ENCODE measurements at places on chromosomes 11 and 22.

DNA sequence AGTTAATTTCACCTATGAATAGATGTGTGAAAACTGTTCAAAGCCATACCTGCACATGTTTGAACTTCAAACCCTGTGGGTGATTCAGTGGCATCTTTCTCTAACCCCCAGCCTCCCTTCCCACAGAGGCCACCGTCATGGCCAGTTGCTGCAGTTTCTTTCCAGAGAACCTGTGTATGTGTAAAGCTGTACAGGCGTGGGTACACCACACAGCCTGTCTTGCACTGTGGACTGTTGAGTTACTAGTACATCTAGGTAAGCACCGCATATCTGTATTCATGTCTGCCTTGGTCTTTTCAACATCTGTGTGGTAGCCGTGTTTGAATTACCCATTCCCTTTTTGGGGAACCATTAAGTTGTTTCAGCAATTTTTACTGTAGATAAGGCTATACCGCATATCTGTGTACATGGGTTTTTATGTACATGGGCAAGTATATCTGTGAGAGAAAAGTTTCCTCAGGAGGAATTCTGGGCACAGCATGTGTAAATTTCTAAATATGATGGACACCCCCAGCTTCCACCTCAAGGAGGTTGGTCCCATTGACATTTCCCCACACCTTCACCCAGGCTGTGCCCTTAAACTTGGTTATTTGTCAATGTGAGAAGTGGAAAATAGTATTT, 13.9 kb downstream of the NEAT1 start:
- DNase-seq = no peak

DNA sequence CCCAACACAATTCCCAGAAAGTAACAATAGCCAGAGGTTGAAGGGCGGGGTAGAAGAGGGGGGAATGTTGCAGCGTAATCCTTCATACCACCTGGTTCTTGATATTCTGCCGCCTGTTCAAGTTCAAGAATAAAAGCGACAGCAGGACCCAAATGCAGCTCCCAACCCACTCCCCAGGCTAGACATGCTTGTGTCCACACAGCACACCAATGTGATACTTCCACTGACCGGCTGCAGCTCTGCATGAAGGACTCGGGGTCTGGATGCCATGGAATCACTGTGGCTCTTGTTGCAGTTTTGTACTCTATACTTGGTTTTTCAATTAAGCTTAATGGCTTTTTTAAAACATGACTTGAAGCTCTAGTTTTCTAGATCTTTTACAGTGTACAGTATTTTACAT, 6.5 kb downstream of the SRPRA start:
- no peak for DNase-seq

- no peak for DNase-seq
Measured at GRCh38 chr11:114084414-114084813, 24.9 kb downstream of the ZBTB16 start.

DNA sequence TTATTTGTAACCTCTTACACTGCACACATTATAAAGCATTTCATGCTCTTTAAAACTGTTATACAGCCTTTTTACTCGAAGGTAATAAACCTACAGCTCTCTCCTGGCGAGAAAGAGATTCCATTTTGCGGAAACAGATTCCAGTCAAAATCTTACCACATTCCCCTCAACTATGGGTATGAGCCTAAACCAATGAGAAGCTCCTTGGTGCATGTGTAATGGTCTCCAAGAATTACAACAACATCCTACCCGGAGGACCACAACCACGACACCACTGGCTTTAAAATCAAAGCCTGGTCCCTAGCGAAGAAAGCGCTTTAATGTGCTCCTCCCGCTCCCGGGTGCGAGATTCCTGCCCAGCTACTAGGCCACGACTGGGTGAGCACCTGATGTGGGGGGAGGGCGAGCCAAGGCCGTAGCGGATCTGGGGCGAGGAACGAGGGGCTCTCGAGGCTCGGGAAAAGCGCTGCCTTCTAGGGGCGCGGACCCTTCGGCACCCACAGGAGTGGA, 821 bp downstream of the CELF1 start:
- peak; percentile 56 for DNase-seq

GRCh38 chr11:61922539-61922938, 5.2 kb upstream of the RAB3IL1 start:
- DNase-seq = peak; percentile 89

GRCh38 chr22:11628651-11629511, 3899.1 kb upstream of the OR11H1 start:
- DNase-seq = no peak

GRCh38 chr11:98495601-98496000, 525.1 kb upstream of the CNTN5 start:
- DNase-seq = no peak

Data from fibroblast of skin of right biceps (primary cell).